ENCODE measurements at places on chromosomes 4 and X.

GRCh38 chrX:70960730-70961129 lies 29.8 kb upstream of the SLC7A3 start:
- DNase-seq, result no peak

DNA sequence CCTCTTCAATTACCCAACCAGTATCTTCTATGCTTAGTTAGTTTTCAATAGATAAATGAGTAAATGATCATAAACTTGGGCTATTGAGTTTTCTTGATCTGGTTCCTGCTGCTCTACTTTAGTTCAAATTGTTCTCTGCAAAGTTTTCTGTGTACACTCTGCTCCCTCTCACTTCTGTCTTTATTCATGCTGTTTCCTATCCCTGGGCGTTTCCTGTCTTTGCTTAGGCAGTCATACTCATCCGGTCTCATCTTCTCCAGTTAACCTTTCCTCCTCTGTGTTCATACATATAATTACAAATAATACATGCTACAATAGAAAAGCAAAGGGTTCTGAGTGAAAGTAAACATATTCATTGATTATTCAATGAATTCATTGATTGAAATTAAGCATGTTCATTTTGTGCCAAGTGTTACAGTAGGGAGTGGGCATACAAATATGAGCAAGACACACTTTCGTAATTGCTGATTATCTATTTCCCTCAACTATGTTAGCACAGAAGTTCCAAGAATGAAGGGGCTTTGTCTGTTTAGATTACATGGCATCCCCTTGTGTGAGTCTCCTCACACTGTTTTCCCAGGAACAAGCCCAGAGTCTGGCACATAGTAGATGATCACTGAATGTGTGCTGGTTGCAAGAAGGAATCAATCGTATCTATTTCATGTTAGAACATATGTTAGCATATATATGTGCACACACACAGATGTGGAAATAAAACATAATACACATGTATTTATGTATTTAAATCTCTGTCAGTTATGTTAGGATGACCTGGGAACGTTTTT lies 1.1 kb downstream of the RAB39B start:
- DNase-seq, result no peak

GRCh38 chr4:27714073-27714472 lies 853.4 kb downstream of the STIM2 start:
- DNase-seq, result no peak

DNA sequence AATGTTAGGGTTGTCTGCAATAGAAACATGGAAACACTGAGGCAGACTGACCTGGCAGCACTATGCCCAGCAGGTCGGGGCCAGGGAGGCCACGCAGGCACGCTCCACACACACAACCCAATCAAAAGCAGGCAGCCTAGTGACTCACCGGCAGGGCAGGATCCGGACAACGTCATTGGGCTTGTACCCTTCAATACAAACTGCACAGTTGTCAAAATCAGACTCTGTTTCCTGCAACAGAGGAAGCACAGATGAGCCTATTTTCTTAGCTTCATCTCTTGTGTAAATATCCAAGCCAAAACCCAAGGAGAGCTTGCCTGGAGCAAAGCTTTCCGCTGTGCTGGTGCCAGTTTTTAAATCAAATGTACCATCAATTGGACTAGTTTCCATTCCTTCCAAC lies 185.8 kb downstream of the RNF150 start:
- DNase-seq, result no peak

GRCh38 chr4:140212646-140213045 lies 58.7 kb upstream of the MAML3 start:
- no peak for DNase-seq

- DNase-seq, result no peak
These were observed 293.8 kb downstream of the IQCM start for GRCh38 chr4:149521611-149522425.

DNA sequence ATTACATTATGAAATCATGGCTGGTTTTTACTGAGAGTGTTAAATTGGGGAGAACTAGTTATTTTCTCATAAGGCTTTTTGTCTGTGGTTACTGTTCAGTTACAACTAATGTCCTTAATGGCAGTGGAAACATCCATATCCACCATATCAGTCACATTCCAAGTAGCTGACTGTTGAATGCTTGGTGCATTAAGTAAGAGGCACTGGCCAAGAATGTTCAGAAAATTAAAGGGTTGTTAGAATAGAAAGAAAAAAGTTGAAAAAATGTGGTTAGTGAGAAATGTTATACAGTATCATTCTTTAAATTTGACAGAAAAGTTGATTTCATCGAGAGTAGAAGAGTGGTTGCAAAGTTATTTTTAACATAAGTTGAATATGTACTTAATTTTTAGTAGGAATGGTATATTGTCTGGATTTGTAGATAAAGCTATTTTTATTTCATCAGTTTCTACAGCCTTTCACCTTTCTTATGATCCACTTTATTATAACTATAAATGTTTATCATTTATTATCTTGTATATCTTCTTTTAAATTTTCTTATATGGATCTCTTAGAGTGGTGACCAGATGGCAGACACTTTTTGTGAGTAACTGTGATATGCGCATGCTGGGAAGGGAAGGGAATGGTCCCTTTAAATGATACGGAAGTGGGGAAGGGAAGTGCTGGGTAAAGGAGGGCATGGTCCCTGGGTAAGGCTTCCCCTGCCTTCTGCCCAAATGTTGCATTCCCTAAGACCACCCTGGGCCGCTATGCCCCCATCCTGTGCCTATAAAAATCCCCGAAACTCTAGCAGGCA lies 2407.1 kb downstream of the ARAP2 start:
- DNase-seq, result peak; percentile 79

DNA sequence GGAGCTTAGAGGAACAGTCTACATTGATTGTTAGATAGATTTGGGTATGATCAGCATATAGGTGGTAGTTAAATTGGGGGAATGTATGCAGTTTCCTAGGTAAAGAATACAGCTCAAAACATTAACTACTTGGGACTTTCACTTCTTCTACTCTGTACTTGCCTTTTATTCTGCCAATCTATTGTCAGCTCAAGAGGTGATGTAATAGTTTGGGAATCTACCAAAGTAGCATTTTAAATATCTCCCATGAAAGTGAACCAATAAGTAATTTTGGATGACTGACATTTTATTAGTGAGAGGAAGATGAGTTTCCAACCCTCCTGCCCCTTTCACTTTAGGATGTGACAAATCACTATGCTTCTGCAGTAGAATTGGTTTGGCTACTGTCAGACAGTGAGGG lies 43.4 kb downstream of the NUDT6 start:
- DNase-seq, result no peak

GRCh38 chr4:174260099-174260498 lies 23.4 kb downstream of the FBXO8 start:
- DNase-seq, result peak; percentile 55

- DNase-seq, result no peak
These were observed 166.4 kb upstream of the NPY2R start for GRCh38 chr4:155042014-155042413.

- DNase-seq, result no peak
These were observed 21.9 kb upstream of the ANXA3 start for GRCh38 chr4:78529569-78530209.

DNA sequence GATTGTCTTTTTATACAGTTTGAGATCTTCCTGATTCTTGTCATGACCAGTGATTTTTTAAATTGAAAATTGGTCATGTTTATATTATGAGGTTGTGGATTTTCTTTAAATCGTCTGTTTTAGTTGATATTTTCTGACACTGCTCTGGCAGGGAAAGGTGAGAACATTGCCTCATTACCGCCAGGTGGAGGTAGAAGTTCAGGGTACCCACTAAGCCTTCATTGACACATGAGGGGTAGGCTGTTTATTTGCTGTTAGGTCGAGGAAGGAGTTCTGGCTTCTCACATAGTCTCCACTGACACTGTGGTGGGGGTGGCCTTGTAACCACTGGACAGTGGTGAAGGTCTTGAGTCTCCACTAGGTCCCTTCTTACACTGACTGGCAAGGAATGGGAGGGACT lies 117.6 kb upstream of the GPR101 start:
- DNase-seq, result no peak

DNA sequence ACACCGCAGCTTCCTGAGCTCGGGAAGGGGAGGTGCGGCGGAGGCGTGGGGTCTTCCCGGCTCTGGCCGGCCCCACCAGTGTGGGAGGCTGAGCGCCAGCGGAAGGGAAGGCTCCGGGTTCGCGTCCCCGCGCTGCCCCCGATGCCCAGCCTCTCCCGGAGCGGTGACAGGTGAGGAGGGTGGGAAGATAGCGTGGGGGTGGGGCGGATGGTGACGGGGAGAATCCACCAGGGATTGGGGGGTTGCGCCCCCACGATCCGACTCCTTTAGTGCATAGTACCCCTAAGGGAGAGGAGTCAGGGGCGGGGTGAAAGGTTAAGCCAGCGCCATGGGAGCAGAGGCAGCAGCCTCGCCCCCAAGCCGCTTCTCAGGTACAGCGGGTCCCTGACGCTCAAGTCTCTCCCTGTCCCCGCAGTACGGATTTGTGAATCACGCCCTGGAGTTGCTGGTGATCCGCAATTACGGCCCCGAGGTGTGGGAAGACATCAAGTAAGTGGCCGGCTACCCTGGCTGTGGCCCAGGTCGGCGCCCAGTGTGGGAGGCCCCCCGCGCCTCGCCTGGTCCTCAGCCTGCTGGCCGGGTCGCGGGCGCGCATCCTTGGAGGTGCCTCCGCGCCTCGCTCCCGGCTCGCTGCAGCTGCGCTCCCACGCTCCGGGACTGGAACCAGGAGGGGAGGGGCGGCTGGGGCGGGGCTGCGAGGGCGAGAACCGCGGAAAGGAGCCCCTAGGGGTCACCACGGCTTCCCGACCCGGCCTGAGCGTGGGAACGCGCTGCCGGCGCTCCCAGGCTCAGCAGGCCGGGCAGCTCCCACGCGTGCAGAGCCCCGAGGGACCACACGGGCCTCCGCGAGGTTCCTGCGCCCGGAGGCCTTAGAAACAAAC lies 791 bp downstream of the GUCY1B1 start:
- no peak for DNase-seq

- DNase-seq, result no peak
These were observed 391 bp downstream of the UBL4A start for GRCh38 chrX:154486052-154486395.

DNA sequence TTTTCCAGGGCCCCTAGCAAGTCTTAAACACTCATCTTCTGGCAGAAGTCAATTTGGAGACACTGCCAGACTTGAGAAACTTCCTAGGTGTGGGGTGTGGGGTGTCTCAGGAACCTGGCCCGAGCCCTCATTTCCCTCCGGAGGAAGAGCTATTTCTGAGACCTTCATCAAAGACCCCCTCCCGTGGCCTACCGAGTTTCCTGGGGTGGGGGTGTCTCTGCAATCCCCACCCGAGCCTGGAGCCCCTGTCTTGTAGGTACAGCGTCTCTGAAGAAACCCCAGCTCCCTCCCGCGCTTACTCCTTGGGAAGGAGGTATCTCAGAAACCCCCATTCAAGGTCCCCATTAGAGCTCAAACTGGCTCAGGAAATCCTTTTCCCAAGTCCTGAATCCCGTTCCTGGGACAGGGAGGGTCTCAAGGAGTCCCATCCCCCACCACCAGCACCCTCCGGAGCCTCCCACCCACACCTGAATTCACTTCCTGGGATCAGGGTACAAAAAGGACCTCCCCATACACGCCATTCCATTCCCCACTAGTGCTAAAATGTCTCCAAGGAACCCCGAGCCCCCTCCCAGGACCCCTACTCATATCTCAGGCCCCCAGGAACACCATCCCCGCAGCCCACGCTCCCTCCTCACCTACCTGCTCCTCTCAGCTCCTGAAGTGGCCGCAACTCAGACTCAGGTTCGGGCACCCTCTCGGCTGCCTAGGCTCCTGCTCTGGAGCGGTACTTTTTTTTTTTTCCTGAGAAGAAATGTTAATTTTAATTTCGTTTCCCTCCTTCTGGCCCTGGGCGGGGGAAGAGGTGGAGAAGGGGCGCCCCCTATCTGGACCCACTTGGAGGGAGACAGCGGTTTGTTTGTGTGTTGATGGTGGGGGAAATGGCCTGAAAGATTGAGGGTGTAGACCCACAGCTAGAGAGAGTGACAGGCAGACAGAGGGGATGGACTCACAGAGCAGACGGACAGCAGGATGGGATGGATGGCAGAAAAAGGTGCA lies 1.1 kb downstream of the SLC38A5 start:
- DNase-seq, result no peak

GRCh38 chr4:144371485-144371884 lies 231.0 kb upstream of the GYPA start:
- no peak for DNase-seq

- DNase-seq, result no peak
These were observed 58.3 kb downstream of the GRID2 start for GRCh38 chr4:92362028-92362427.

DNA sequence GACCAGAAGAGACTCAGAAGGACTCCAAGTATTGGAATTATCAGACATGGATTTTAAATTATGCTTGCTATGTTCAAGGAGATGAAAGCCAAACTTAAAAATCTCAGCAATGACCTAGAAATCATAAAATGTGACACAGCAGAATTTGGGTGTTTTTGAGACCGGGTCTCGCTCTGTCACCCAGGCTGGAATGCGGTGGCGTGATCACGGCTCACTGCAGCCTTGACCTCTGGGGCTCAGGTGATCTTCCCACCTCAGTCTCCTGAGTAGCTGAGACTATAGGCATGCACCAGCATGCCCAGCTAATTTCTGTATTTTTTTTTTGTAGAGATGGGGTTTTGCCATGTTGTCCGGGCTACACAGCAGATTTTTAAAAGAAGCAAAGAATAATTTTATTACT lies 12.7 kb downstream of the TAB3 start:
- DNase-seq, result no peak

GRCh38 chr4:98586291-98586961 lies 72.0 kb downstream of the TSPAN5 start:
- no peak for DNase-seq

- no peak for DNase-seq
These were observed 166.1 kb upstream of the NUDT6 start for GRCh38 chr4:123088501-123088900.

DNA sequence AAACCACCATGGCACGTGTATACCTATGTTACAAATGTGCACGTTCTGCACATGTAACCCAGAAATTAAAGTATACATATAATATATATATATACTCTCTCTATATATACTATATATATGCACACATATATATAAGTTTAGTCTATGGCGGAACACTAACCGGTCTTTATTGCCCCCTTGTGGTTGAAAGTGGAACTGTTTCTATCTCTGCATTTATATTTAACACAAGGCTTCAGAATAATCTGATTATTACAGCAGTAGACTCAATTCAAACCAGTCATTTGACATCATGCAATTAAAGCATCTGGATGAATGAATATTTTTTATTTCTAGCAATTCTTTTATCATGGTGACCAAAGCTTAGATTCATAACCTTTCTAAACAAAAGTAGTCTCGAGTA lies 14.6 kb downstream of the RAB9B start:
- no peak for DNase-seq

- no peak for DNase-seq
These were observed 88.5 kb upstream of the ADRA2C start for GRCh38 chr4:3677748-3678070.

DNA sequence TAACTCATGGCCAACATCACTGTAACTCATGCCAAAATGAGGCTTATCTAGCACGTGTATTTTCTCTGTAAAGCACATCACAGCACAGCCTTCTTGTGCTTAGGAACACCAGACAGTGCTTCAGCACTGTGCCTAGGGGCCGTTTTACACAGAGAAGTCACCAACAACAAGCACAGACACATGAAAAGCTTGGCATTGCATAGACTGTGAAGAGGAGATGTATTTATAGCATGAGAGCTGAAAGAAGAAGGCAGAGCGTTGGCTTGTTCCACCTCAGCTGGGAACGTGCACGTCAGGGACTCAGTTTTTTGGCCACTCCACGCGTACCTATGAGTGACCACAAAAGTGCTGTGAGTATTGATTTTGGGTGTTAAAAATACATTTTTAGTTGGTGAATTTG lies 116.3 kb upstream of the SFRP2 start:
- no peak for DNase-seq

Data from fibroblast of skin of left biceps (primary cell).